ENCODE measurements at places on chromosomes 2 and 18.

GRCh38 chr18:6564950-6565814 lies 150.5 kb upstream of the L3MBTL4 start:
- no peak for DNase-seq

GRCh38 chr18:72206814-72207213 lies 337.3 kb downstream of the CBLN2 start:
- DNase-seq, result no peak

DNA sequence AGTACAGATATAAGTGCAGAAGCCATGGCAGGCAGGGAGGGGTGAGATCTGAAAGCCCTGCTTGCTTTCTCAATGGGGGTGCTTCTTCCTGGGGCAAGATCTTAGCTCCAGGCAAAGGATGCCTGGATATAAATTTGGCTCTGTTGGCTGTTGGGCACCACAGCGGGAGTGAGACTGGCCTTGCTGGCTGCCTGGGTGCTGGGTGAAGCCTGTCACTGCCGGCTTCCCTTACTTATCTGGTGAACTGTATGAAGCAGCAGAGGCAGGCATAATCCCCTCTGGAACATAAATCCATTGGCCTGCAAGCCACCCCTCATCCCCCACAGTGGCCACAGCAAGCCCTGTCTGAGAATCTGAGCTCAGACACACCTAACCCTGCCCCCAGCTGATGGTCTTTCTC lies 27.4 kb upstream of the SP140L start:
- DNase-seq, result no peak

DNA sequence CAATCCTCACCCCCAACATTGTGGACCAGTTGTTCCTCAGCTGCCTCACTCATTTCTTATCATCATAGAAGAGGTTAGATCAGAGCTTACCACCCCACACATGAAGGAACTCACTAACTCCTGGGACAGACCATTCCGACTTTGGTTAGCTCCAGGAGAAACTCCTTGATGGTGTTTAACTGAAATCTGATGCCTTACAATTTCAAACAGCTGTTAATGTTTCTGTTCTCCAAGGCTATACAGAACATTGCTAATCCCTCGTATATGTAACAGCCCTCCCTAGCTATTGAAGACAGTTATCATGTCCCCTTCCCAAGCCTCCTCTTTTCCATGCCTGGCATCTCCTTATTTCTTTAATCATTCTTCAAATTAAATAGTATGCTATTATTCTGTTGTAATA lies 14.8 kb downstream of the ERBB4 start:
- no peak for DNase-seq

Data from fibroblast of skin of left quadriceps (primary cell).